ENCODE measurements at places on chromosomes 3 and 15.

DNA sequence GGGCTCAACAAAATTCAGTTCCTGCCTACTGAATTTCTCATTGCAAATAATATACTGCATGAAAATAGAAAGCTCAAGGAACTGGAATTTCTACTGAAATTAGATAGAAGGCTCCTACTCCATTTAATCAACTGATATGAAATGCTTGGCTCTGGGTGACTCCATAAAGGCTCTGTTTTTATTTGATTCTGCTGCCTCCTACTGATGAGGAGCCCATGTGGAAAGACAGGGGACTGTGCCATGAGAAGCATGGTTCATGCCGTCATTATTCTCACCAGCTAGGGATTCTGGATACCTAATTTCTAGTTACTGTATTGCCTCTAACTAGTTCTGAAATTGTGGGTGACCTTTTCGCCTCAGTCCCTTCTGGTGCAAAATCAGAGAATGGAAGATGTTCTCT, 366.2 kb upstream of the DPH6 start:
- no peak for DNase-seq

DNA sequence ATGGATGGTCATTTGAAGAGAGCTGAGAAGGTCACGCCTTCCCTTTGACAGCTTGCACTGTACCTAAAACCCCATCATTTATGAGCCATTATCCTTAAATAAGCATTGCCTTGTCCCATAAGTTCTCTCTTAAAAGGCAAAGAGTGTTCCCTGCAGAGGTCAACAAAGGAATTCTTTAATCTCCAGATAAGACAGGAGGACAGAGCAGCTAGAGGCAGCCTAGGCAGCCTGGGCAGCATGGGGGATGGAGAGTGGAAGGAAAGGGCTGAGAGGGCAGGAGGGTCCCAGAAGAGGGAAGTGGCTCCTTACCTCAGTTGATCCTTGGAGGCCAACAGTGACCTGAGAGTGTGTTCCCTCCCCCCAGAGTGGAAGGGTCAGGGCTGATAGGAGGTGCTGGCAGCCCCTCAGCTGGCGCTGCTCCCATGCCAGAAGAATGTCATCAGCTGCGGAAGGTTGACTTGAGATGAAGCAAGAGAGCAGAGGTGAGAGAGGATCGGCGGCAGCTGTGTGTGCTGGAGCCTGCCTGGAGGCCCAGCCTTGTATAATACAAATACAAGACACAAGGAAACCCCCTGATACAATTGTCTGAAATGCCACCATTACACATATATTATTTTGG, 12.8 kb downstream of the KBTBD13 start:
- DNase-seq: no peak

DNA sequence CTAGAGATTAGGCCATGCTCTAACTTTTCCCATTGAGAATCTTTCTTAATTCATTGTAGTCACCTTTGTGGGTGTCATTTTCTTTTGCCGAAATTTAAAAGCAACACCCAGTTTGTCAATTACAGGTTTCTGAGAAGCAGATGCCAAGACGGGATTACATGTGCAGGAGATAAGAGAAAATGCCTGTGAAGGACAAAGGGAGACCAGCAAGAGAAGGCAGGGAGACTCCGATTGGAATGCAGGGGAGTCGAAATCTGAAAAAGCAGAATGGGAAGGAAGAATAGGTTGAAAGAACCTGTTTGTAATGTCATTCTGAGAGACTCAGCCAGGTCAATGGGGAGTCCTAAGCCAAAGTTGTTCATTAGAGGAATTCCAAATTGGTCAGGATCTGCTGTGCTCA, 3.6 kb upstream of the DPH6 start:
- no peak for DNase-seq

- no peak for DNase-seq
Observed at GRCh38 chr3:189139611-189139940, 32.2 kb upstream of the TPRG1 start.

- no peak for DNase-seq
Observed at GRCh38 chr3:27677565-27677964, 44.6 kb downstream of the EOMES start.

- DNase-seq: no peak
Observed at GRCh38 chr3:86793786-86794185, 197.2 kb downstream of the VGLL3 start.

DNA sequence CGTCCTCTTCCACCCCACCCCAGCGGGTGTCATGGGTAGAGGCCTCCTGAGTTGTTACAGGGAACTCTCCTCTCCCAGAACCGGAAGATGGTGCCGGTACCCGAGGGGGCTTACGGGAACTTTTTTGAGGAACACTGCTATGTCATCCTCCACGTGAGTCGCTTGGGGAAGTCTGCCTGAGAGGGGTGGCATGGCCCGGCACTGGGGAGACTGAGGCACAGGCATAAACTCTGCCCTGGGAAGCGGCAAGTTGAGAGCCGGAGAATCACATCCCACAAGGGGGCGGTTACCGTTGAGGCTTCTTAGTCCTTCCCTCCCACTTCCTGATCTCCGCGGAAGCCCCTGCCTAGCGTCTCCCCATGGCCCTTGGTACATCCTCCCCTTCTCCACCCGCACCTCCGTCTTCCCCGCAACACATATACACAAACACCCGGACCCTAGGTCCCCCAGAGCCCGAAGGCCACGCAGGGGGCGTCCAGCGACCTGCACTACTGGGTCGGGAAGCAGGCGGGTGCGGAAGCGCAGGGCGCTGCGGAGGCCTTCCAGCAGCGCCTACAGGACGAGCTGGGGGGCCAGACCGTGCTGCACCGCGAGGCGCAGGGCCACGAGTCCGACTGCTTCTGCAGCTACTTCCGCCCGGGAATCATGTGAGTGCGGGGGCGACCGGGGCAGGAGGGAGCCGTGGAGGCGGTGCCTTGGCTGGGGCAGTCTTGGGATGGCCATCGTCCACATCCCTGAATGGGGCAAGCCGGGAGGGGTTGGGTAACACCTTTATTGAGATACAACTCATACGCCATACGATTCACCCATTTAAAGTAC, 3.4 kb downstream of the VILL start:
- DNase-seq: peak; percentile 65

DNA sequence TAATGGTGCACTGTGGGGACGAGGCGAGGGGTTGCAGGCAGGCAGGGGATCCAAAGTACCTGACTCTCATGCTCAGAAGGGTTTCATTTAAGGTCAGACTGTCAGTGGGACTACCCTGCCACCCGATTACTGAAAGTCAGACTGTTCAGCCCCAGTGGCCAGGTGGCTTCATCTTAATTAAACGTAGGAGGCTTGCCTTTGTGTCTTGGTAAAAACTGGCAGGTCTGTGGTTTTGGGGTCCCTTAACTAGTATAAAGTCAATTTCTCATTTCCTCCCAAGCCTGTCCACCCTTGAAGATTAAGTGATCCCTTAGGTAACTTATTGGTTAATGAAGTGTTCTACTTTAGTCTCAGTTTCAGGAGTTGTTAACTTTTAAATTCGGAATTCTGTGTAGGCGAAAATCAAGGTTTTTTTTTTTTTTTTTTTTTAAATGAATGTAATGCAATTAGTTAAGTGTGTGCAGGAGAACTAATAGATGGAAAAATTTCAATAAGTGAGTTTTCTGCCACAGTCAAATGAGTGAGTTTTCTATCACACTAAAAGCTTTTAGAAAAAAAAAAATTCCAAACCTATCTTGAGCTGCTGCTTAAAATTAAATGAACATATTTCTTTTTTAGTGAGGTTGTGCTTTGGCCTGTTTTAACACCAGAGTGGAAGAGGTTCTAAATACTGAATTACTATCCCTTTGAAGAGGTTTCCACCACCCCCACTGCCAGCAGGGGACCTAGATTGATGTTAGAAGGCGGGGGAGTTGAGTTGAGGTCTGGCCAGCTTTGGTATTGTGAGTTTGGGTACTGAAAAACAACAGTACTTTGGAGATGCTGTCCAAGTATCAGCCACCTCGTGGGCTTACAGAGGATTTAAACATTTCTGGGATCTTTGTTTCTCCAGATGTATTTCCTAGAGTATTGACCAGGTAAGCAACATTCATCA, 15.2 kb downstream of the ITPR1 start:
- DNase-seq: no peak

- DNase-seq: no peak
Observed at GRCh38 chr3:5004319-5005152, 25.3 kb downstream of the BHLHE40 start.

DNA sequence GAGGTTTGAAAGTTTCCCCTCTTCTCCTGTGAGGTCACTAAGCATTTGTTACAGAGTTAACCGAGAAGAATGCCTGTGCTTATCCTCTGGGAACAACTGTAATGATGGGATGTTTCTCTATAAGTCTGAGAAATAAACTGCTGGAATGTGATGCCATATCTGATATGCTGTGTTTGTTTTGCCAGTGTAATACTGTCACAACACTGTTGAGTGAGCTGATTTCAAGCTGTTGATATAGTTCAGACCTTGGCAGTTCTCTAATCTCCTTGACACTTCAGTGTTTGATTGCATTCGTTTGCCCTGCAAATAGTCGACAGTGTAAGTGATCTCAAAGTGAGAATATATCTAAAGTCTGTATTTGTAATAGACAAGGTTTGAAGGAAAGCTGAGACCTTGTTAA, 73.3 kb downstream of the PTPRG start:
- DNase-seq: no peak

- DNase-seq: peak; percentile 44
Observed at GRCh38 chr15:78739996-78740903, 71.0 kb downstream of the ADAMTS7 start.

DNA sequence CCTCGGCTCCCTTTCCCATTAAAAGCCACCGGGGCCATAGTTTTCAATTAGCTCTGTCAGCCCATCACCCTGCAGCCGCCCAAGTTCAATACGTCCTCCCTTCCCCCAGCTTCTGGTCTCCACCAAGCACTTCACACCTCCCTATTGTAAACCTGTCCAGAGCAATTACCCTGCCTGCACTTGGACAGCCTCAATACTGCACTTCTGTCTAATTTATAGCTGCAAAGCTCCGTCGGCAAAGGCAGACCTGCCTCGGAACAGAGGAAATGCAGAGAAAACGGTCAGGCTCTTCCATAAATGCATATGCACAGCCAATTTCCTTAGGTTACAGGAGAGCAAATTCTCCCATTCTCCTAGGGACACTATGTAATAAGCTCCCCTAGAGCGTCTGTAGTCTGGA, 21.9 kb downstream of the LRIG1 start:
- DNase-seq: no peak

GRCh38 chr3:192367616-192368015, 359.7 kb downstream of the FGF12 start:
- no peak for DNase-seq

- DNase-seq: no peak
Observed at GRCh38 chr3:181076558-181076957, 87.0 kb upstream of the DNAJC19 start.

GRCh38 chr3:186298876-186299275, 63.2 kb downstream of the DGKG start:
- no peak for DNase-seq

DNA sequence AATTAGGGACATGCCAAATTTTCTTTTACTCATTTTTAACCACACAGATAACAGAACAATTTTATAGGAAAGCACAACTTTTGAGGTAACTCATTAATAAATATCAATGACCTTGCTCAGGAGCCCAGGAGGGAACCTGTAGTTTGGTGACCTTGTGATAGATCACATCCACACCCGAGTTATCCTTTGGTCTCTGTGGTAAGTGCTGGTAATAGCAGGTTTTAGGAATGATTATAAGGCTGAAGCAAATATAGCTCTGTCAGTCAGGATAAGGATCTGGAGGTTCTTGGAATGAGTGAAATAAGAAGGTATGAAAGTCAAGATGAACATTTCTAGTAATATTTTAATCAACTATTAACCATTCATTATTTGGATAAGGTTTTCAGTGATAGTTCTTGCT, 46.5 kb downstream of the EPHA6 start:
- DNase-seq: no peak

DNA sequence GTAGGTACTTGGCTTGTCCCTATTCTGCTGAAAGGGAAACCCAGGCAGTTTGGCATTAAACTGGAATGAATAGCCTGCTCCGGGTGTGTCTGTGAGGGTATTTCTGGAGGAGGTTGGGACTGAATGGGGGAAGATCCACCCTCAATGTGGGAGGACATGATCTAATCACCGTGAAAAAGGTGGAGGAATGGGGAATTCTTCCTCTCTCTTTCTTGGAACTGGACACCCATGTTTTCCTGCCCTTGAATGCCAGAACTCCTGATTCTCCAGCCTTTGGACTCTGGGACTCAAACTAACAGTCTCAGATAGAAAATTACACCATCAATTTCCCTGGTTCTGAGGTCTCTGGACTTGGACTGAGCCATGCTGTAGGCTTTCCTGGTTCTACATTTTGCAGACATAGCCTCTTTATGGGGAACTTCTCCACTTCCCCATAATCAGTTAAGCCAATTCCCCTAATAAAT, 391.7 kb downstream of the EDEM1 start:
- DNase-seq: no peak

- no peak for DNase-seq
Observed at GRCh38 chr3:133441867-133442270, 42.0 kb downstream of the BFSP2 start.

- no peak for DNase-seq
Observed at GRCh38 chr15:80564056-80564455, 131.1 kb upstream of the ABHD17C start.

DNA sequence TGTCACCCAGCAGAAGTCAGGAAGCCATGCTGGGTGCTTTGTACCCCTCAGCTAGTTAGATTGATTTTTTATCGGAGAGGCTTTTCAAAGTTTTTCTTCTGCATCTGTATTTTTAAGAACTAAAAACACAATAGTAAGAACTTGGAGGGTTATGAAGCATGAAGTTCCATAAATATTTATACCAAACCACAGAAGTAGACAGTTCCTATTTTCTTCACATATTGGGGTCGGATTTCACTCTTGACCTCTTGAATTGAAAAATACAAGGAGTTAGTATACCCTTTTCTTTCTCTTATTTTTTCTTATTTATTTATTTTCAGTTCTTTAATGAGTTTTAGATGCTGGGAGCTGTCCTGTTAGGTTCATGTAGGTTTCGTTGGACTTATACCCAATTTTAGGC, 35.1 kb downstream of the SLC25A26 start:
- DNase-seq: no peak

- DNase-seq: no peak
Observed at GRCh38 chr3:176183181-176183580, 1014.1 kb downstream of the TBL1XR1 start.

DNA sequence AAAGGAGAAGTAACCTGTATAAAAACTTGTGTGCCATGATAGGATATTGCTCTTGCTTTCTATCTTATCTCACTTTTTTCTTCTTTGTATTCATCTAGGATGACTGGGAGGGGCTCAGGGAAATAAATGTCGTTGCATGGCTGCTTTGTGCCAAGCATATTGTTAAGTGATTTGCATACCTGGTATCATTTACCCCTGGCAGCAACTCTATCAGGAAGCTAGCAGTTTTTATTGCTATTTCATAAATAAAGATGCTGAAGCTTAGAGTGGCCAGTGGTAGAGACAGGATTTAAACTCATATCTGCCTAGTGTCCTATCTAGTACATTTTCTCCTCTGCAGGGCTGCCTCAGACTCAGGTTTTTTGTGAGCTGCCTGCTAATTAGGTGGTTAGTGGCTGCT, 253.3 kb downstream of the PTPRG start:
- no peak for DNase-seq

- no peak for DNase-seq
Observed at GRCh38 chr3:127266186-127266585, 21.7 kb downstream of the PRR20G start.

Data from stimulated activated CD4-positive, alpha-beta T cell treated with anti-CD3 and anti-CD28 coated beads, Interleukin-15, amount 100 ng/mL, for 48 hours (primary cell).